ENCODE measurements at places on chromosomes 1 and 21. TPM values are rescaled to one million over a fixed set of nuclear protein-coding genes. Genes with fewer than 3 reads are reported as not detected.

DNA sequence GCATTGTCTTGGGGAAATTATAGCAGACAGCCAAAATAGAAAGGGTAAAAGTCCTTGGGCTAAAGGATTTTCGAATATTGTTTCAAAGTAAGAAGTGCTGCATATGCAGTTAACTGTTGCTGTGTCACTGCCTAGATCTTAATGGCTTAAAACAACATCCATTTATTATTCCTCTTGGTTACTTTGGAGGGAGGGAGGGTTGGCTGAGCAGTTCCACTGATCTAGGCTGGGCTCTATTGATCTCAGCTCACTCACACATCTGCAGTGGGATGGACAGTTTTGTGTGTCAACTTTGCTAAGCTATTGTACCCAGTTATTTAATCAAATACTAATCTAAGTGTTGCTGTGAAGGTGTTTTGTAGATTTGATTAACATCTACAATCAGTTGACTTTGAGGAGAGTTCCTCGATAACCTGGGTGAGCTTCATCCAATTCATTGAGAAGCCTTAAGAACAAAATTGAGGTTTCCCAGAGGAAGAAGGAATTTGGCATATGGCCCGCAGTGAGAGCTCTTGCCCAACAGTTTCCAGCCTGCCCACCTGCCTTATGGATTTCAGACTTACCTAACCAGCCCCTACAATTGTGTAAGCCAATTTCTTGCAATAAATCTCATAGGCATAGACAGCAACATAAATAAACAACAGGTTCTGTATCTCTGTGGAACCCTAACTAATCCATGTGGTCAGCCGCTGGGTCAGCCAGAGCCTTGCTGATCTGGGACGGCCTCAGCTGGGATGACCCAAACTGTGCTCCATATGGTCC is 187.3 kb downstream of the AK5 start:
- DNase-seq = no peak

- no peak for DNase-seq
Observed at GRCh38 chr1:214584805-214585766, 17.9 kb upstream of the CENPF start.

DNA sequence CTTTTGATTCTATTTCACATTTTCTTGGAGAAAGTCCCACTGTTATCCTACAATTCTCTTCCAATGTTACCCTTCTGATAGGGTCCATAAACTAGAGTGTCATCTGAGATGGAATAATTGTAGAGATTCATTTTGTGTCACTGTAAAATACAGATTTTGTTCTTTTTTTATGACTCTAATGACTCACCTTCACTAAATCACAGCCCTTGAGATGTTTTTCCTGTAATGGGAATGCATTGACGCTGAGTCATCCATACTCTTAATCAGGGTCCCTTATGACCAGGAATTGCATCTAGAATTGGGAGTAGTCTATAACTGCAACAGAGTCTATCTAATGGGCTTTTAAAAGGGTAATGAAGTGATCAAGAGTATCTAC is 315.5 kb downstream of the TGFB2 start:
- no peak for DNase-seq

The BSND gene
- total RNA-seq = not detected

The HSPA6 gene
- total RNA-seq = 6.5 TPM

The MFN2 gene
- 242 TPM for total RNA-seq
